ENCODE measurements at places on chromosomes 12 and 14. TPM values are rescaled to one million over a fixed set of nuclear protein-coding genes. Genes with fewer than 3 reads are reported as not detected.

Gene TSPAN9
- 76.0 TPM for total RNA-seq

DNA sequence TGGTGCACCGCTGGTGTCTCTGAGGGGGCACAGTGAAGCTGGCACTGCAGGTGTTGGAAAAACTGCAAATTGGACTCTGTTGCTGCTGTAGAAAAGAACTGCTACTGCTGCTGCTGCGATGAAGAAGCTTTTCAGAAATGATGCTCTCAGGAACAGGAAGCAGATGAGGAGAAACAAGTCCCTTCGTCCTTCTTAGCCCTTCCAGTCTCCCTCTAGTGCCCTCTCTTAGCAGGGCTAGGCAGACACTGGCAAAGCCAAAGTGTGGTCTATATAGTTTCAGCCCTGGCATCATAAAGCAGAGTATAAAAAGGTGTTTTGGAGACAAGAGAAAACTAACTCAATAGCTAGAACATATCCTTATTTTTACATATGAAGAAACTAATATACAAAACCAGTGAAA lies 174.5 kb downstream of the MYRFL start:
- no peak for DNase-seq

Gene DPPA3
- not detected for total RNA-seq

GRCh38 chr12:97575403-97576193 lies 113.0 kb downstream of the RMST start:
- peak; percentile 12 for DNase-seq

DNA sequence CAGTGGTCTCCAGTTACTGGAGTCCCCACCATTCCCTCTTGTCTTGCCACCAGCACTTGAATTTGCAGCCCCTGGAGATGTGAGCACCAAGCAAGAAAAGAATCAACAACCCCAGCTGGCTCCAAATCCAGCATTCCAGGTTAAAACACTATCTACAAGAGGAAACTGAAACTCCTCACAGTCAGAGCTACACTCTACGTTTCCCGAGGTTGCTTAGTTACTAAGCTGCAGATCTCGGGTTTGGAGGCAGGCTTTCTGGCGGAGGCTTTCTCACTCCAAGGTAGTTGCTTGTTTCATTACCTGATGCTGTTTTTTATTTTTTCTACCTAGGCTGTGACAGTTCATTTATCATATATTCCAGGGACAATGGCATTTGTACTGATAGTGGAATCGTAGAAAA lies 248.1 kb downstream of the GLT1D1 start:
- DNase-seq = no peak

- DNase-seq = no peak
These were observed 14.3 kb downstream of the SCARB1 start for GRCh38 chr12:124849382-124849781.

- DNase-seq = no peak
These were observed 81.9 kb downstream of the DBX2 start for GRCh38 chr12:44968965-44969364.

DNA sequence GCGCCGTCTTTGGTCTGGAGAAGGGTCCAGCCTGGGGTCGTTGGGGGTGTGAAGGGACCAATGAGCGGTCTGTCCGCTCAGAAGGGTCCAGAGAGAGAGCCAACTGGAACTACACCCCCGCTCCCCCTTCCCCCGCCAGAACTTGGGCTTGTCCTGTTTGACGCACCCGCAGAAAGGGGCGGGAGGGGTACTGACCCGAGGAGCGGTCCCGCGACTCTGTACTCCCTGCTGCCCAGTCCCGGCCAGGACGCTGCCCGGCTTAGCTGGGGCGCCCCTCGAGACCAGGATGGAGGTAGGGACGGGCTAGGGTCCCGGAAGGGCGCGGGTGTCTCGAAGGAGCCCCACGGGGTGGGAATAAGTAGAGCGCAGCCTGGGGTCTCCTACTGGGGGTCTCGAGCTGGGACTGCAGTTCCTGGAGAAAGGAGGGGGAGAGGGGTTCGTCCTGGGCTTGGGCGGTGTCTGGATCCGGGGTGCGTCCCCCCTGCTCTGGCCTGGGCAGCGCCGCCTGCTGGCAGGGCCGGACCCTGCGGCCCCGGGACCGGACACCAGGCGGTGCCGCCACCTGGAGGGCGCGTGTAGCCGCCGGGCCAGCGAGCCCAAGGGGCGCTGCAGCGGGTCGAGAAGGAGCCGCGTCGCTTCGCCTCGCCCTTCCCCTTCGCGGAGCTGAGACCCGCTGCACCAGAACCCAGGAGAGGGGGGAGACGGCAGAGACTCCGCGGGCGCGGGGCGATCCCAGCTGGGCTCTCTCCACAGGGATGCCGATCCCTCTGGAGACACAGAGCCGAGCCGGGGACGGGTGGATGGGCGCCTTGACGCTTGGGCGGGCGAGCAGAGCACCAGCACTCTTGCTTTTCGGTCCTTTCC lies 3.8 kb upstream of the CACNB3 start:
- DNase-seq = peak; percentile 84
